CD4-positive, alpha-beta T cell treated with Interleukin-15 for 1 hour (primary cell): ENCODE measurements at places on chromosomes 3 and 15.

- DNase-seq, result no peak
Measured at GRCh38 chr15:91872356-91873137, 19.0 kb downstream of the SLCO3A1 start.

DNA sequence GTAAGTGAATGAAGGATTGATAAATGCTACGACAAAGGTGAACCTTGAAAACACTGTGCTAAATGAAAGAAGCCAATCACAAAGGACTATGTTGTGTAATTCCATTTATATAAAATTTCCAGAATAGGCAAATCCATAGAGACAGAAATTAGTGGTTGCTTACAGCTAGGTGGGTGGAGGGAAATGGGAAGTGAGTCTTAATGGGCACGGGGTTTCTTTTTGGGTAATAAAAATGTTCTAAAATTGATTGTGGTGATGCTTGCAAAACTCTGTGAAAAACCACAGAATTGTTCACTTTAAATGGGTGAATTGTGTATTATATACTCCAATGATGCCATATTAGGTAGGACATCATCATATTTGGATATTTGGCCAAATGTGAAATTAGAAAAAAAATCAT, 20.9 kb upstream of the TEX9 start:
- DNase-seq, result no peak

DNA sequence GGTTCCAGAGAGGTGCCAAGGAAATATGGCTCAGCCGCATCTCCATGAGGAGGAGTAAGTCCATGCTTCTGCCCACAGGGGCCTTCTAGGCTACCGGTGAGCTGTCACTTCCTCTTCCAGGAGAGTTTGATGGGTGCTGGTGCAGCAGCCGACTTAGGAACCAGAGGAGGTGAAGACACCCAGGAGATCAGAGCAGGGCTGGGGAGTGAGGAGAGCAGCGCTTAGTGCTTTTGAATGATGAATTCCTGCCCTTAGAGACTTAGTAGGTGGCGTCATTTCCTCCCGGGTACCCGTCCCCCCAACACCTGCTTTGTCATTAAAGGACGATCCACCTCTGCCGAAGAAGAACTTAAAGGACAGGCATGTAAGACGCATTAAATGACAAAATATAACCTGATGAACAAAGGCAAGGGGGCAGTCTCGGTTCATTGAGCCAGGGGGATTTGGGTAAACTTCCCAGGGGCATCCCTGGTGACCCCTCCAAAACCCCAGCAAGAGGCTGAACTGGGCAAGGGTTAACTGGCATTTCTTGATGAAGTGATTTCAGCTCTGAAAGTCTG, 67.6 kb downstream of the HES1 start:
- peak; percentile 31 for DNase-seq

- no peak for DNase-seq
Measured at GRCh38 chr3:186137051-186137685, 28.3 kb upstream of the ETV5 start.

DNA sequence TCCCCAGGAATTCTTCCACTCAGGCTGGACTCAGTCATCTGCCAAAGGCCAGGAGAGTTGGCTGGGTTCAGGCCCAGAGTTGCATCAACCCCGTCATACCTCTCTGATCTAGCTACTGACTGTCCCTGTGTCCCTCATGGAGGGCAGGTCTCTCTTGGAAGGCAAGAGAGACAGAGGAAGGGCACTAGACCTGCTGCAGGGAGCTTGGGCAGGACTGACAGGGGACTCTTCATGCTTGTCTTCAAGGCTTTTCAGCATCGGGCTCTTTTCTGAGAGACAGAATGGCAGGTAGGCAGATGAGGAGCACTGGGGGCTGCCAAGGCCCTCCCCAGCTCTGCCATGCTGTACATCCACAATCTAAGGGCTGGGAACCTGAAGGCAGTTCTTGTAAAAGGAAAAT, 140.1 kb upstream of the MRPS22 start:
- no peak for DNase-seq
